Activated CD4-positive, alpha-beta T cell treated with anti-CD3 and anti-CD28 coated beads, Interleukin-2, amount 10 ng/mL, durations not matched to agents 7 days and 5 days (primary cell): ENCODE measurements at places on chromosomes 16 and 17.

- DNase-seq: no peak
Measured at GRCh38 chr16:15928261-15929104, 20.9 kb upstream of the ABCC1 start.

DNA sequence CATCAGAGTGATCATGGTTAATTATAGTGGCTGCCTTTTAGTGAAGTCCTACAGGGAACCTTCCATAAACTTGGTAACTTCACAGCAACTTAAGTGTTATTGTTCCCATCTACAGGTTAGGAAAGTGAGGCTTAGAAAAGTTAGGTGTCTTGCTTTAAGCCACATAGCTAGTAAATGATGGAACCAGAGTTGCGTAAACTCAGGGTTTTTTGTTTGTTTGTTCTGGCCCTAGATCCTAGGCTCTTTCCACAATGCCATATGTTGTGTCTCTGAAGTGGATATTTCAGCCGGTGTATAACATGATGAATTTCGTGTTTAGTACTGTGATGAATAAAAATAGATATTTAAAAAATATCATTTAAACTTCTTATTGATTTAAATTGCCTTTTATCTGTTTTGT, 27.6 kb downstream of the DNAH9 start:
- DNase-seq: no peak

GRCh38 chr17:70622368-70623260, 453.3 kb downstream of the KCNJ2 start:
- no peak for DNase-seq

DNA sequence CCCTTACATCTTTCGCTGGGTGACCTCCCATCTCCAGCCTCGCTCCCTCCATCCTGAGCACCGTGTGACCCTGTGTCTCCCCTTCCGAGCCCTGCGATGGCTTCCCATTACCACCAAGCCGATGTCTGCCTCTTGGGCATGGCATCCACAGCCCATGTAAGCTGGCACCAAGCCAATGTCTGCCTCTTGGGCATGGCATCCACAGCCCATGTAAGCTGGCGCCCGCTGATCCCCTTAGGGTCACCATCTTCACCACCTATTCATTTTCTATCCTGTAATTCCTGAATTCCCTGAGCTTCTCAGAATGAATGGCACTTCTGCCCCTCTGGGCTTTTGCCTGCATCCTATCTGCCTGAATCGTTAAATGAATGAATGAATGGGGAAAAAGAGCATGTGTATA, 478.2 kb upstream of the CCL2 start:
- no peak for DNase-seq

DNA sequence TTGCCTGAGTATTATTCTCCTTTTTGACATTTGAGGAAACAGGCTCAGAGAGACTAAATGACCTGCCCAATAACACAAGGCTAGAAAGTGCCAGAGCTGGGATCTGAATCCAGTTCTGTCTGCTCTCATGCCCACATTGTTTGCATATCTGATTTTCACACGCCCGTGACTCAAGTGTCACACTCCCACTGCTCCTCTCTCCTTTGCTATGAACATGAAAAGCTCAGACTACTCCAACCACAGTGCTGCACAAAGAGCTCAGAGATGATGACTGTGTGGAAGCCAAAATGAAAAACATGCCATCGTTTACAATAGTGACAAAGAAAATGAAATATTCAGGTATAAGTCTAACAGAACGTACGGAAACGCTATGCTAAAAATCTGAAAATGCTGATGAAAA, 107.9 kb downstream of the SMG6 start:
- no peak for DNase-seq

- DNase-seq: no peak
Measured at GRCh38 chr17:61758430-61758829, 104.9 kb downstream of the BRIP1 start.

GRCh38 chr16:49399594-49400364, 26.2 kb downstream of the C16orf78 start:
- DNase-seq: no peak

DNA sequence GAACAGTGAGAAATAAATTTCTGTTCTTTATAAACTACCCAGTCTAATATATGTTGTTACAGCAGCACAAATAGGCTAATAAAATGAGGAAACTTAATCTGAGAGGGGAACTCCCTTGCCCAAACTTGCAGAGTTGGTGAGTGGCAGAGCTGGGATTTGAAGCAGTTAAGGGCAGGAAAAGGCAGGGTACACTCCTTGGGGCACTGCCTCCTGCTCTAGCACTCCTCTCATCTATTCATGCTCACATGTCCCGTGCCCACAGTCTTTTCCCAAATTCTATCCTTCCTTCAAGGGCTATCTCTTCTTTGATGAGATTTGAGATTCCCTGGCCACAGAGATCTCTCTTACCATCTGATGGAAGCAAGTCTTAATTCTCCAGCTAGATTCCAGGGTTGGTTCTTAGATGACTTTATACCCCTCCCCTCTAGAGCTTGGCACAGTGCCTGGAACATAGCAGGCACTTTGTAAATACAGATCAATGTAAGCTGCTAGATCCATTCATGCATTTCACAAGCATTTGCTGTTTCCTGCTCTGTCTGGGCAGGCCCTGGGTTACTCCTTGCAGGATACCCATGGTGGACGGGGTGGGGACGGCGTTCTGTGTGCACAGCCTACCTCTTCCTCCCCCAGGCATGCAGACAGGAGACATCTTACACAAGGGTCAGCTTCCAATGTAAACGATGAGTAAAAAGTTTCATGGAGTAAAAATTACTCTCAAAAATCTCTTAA, 39.2 kb upstream of the ABCC12 start:
- DNase-seq: no peak

DNA sequence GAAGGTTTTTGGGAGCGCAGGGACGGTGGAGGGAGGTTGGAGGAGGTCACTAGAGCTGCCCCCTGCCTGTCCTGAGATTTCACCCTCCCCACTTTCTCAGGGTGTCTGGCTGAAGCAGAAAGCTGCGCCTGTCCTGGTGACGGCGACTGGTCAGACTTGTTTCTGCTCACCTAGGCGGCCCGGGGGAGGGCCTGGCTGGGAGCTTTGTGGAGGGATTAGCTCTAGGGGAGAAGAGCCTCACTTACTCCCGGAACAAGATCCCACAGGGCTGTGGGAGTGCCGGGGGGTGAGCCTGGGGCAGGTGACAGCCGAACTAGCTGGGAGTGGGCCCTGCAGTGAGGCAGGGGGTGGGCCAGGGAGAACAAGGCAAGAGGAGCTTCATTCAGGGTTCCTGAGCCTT, 11.5 kb downstream of the NHERF1 start:
- no peak for DNase-seq

DNA sequence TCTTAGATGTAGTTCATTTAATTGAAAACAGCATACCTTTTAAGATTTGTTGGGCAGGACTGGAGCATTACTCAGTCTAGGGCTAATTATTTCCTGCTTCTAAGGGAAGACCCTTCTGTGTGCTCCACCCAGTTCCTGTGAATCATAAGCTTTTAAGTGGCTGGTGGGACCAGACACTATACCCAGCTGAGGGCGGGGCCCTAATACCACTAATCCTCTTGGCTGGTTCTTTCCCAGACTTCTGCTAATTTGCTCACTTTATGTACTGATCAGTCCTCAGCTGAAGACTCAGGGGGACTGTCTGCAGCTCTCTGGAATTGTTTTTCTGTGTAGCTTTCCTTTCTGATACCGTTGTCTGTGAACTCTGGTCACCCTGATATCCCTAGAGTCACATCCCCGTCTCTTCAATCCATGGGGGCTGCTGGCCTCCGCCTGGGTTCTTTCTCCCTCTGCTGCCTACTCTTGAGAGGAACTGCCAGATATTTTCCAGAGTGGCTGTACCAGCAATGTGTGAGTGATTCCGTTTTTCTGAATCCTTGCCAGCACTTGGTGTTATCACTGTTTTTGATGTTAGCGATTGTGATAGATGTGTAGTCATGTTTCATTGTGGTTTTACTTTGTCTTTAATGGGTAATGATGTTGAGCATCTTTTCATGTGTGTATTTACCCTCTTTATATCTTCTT, 35.1 kb downstream of the MFSD11 start:
- DNase-seq: peak; percentile 24

DNA sequence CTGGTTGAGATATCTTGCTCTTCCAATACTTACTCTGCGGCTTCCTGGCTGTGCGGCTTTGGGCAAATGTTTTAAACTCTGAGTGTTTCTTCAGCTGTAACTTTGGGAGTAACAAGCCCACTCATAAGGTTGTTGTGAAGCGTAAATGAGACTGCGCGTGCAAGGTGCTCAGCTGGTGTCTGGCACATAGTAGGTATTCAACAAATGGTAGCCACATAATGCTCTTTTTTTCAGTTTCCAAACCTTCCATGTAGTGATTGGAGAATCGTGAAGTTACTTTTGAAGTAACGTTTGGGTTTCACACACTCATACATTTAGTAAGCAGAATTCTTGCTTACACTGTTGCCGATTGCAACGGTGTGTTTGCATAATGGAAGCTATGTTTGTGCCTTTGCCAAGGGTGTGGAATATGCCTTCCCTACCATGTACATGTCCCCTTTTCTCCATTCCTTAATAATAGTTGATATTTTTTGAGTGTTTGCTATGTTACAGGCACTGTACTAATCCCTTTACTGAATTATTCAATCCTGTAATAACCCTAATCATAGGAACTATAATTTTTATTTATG, 829 bp downstream of the DHRS7B start:
- no peak for DNase-seq

DNA sequence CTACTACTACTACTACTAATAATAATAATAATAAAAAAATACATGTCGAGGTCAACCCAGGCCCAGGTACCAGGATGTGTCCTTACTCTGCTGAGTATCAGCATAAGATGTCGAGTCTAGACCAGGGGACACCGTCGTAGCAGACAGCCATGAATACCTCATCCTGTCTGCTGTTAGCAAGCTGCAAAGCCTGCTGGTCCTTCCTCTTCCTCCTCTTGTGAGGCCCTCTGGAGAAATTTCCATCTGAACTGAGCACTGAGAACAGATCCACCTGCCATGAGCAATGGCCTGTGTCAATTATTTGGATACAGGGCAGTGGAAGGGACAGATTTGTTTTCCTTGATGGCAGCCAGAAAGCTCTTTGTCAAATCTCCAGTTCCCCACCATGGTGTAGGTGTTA, 168.5 kb downstream of the XYLT1 start:
- peak; percentile 15 for DNase-seq

GRCh38 chr17:58084317-58084981, 1.2 kb downstream of the DYNLL2 start:
- peak; percentile 68 for DNase-seq

DNA sequence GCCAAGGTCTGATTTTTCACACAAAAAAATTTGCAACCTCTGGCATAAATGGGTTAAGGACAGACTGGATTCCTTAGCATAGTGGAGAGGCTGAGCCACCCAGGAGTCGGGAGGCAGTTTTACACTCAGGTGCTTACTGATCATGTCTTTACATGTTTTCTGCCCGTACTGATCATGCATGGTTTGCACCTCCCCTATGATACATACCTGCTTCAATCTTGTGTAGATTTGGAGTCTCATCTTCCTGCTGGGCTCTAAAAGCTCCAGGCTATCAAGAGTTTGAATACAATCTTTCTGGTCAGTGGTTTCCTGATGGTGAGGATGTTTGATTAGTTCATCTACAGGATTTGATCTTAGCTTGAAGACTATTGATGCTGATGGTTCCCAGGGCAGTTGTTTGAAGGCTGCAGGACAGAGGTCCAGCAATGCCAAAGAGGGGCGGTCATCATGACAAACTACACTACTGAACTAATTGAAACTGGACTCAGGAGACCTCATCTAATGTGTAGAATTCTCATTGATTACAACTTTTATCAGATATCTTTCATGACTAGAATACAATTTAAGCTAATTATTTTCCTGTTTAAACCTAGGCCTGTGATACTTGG, 6.9 kb downstream of the C1QBP start:
- no peak for DNase-seq

DNA sequence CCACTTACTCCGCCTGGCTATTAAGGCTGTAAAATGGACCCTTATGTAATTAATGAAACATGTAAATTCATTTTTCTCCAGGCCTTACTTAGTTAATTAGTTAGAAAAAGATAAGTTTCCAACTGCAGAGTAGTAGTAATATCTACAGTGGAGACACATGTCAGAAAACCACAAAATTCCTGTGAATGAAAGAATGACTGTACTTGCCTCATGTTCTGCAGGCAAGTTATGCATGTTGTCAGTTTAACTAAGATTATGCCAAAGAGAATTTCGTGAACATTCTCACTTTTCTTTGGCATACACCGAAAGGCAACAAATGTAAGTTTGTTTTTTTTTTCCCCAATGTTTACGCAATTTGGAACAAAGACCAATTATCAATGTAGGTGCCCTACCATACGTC, 16.8 kb upstream of the CCL1 start:
- no peak for DNase-seq

GRCh38 chr17:40922239-40922638, 15.2 kb downstream of the KRT23 start:
- no peak for DNase-seq

- no peak for DNase-seq
Measured at GRCh38 chr16:56626685-56627084, 1.1 kb downstream of the MT1E start.

GRCh38 chr17:76268991-76269981, 4.1 kb downstream of the UBALD2 start:
- DNase-seq: peak; percentile 22

DNA sequence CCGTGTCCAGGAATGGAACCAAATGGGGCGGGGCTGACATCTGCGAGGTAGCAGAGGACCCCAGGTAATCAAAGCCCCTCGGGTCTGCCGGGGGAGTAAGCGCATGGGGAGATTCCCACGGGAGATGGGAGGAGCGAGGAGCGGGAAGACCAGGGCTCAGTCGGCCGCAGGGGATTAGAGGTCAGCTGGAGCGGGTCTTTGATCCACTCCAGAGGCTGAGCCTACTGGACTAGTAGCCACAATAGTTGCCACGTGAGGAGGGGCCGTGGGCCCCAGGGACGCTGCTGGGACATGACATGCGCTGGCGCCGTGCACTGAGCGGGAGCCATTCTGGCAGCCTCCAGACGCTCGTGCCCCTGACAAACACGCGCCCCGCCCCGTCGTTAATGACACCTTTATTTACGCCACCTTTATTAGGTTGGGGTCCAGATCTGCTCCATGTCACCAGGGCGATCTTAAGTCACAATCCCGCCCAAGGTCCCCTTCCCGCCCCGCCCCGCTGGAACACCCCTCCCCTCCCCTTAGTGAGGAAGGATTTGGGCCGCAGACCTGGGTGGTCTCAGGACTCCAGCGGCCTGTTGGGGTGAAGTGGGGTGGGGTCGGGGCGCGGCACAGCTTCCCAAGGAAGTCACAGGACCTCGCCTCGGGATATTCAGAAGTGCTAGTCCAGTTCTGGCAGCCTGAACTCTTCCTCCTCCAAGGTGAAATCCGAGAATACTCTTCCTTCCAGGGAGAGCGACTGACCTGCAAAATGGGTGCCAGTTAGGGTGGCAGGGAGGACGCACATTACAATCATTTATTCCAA, 15.0 kb downstream of the PPY start:
- no peak for DNase-seq

- no peak for DNase-seq
Measured at GRCh38 chr17:49278076-49278475, 47.5 kb upstream of the PHOSPHO1 start.
